A549 treated with CpdA at 1 μM for 4 hours (cell line): ENCODE measurements at places on chromosomes 7 and 10. TPM values are rescaled to one million over a fixed set of nuclear protein-coding genes. Genes with fewer than 3 reads are reported as not detected.

The SEMA3E gene
- total RNA-seq, result 2.2 to 3.4 TPM (median 2.8 TPM) in 5 replicates

The CALY gene
- 0.62 to 0.91 TPM (median 0.76 TPM) in 4 of 5 replicates, not detected in the other for total RNA-seq

The OR13A1 gene
- total RNA-seq, result not detected in 5 replicates

The NOS3 gene
- 0.18 to 0.47 TPM (median 0.34 TPM) in 5 replicates for total RNA-seq

The OR2A5 gene
- not detected in 5 replicates for total RNA-seq

The MEIG1 gene
- 0.74 to 1.4 TPM (median 0.98 TPM) in 4 of 5 replicates, not detected in the other for total RNA-seq

The FZD1 gene
- total RNA-seq, result 2.1 to 2.6 TPM (median 2.4 TPM) in 5 replicates

The SH2D4B gene
- 0.02 to 0.06 TPM in 2 of 5 replicates, not detected in the others for total RNA-seq

The KIF11 gene
- 32.8 to 48.0 TPM (median 35.5 TPM) in 5 replicates for total RNA-seq

The WEE2 gene
- total RNA-seq, result 0.03 TPM in 1 of 5 replicates, not detected in the others

The UFSP1 gene
- 4.7 to 7.2 TPM (median 5.4 TPM) in 5 replicates for total RNA-seq

The TBL2 gene
- total RNA-seq, result 52.8 to 61.3 TPM (median 55.6 TPM) in 5 replicates

The PRKAR2B gene
- total RNA-seq, result 2.7 to 4.1 TPM (median 3.1 TPM) in 5 replicates

The CEP55 gene
- total RNA-seq, result 60.7 to 75.5 TPM (median 65.1 TPM) in 5 replicates

The ADCY1 gene
- 2.0 to 2.7 TPM (median 2.2 TPM) in 5 replicates for total RNA-seq

The GRB10 gene
- total RNA-seq, result 66.8 to 87.0 TPM (median 76.8 TPM) in 5 replicates

The KLF14 gene
- 0.03 to 0.06 TPM (median 0.05 TPM) in 3 of 5 replicates, not detected in the others for total RNA-seq

The CYP2C8 gene
- total RNA-seq, result 0.17 TPM in 1 of 5 replicates, not detected in the others

The AKR1C8 gene
- total RNA-seq, result 0.19 to 0.31 TPM in 2 of 5 replicates, not detected in the others

The SFTPA1 gene
- not detected in 5 replicates for total RNA-seq

The CHAT gene
- not detected in 5 replicates for total RNA-seq

The LRRC4 gene
- not detected in 5 replicates for total RNA-seq

The CALCR gene
- not detected in 5 replicates for total RNA-seq

The GBX1 gene
- total RNA-seq, result not detected in 5 replicates

The PHKG1 gene
- 0.39 to 1.2 TPM (median 0.41 TPM) in 5 replicates for total RNA-seq

The TMEM184A gene
- 8.7 to 14.5 TPM (median 14.0 TPM) in 5 replicates for total RNA-seq

The PDK4 gene
- 3.8 to 6.7 TPM (median 4.9 TPM) in 5 replicates for total RNA-seq

The RAB18 gene
- 79.6 to 90.8 TPM (median 83.9 TPM) in 5 replicates for total RNA-seq

The CYP26C1 gene
- not detected in 5 replicates for total RNA-seq

The SPDYE1 gene
- total RNA-seq, result not detected in 5 replicates

The ENKUR gene
- 0.09 to 0.29 TPM (median 0.22 TPM) in 4 of 5 replicates, not detected in the other for total RNA-seq

The HPSE2 gene
- total RNA-seq, result not detected in 5 replicates

The CALHM2 gene
- total RNA-seq, result 4.5 to 5.5 TPM (median 4.9 TPM) in 5 replicates

The NEURL1 gene
- total RNA-seq, result 0.21 to 0.54 TPM (median 0.43 TPM) in 5 replicates

The ZFAND4 gene
- total RNA-seq, result 4.1 to 6.0 TPM (median 5.6 TPM) in 5 replicates

The PNLIPRP3 gene
- total RNA-seq, result not detected in 5 replicates

The TMEM26 gene
- 0.06 to 0.13 TPM (median 0.10 TPM) in 4 of 5 replicates, not detected in the other for total RNA-seq

The GIMAP5 gene
- total RNA-seq, result not detected in 5 replicates
